Dermis microvascular lymphatic vessel endothelial cell (primary cell): ENCODE measurements at places on chromosomes 5 and 9. TPM values are rescaled to one million over a fixed set of nuclear protein-coding genes. Genes with fewer than 3 reads are reported as not detected.

GRCh38 chr9:113373676-113374392, 3.0 kb downstream of the HDHD3 start:
- DNase-seq: no peak

- DNase-seq: no peak
Measured at GRCh38 chr9:74762950-74763349, 124.8 kb downstream of the TRPM6 start.

DNA sequence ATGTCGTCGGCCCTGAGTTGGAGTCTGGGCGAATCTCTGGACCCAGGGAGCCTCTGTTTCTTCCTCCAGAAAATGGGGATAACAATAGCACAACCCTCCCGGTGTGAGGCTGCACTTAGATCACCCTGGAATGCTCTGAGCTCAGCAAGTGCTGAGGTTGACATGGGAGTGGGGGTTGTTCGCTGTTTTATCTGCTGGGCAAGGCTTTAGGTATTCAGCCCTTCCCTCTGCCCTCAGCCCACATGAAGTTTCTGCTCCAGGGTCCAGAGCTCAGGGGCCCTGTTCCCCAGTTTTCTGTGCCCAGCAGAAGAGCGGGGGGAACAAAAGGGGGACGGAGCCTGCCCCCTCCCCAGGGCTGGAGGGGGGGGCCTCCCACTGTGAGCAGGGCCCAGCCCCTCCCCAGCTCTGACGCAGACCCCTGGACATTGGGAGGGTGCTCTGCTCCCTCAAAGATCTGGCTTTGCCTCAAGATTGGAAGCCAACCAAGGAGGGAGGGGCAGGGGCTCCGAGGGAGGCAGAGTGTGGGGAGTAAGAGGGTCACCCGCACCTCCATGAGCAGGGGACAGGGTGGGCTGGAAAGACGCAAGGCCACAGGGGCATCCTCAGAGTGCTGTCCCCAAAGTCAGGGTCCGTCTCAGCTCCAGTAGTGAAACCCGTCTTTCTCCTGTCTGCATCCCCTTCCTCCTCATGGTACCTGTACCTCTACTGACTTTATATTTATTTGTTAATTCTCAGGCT, 215.6 kb downstream of the C9orf50 start:
- no peak for DNase-seq

DNA sequence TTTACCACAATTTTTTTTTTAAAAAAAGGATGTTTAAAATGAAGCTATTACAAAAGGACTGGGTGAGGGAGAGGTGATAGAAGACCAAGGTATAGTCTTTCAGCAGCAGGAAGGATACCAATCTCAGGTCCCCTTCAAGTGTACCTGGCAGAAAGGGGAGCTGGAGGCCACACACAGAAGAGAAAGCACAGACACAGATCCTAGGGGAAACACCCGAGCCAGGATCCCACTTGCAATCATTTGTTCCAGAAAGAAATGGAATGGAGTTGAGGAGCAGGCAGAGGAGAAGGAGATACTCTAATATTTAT, 5.6 kb downstream of the GNPDA1 start:
- no peak for DNase-seq

DNA sequence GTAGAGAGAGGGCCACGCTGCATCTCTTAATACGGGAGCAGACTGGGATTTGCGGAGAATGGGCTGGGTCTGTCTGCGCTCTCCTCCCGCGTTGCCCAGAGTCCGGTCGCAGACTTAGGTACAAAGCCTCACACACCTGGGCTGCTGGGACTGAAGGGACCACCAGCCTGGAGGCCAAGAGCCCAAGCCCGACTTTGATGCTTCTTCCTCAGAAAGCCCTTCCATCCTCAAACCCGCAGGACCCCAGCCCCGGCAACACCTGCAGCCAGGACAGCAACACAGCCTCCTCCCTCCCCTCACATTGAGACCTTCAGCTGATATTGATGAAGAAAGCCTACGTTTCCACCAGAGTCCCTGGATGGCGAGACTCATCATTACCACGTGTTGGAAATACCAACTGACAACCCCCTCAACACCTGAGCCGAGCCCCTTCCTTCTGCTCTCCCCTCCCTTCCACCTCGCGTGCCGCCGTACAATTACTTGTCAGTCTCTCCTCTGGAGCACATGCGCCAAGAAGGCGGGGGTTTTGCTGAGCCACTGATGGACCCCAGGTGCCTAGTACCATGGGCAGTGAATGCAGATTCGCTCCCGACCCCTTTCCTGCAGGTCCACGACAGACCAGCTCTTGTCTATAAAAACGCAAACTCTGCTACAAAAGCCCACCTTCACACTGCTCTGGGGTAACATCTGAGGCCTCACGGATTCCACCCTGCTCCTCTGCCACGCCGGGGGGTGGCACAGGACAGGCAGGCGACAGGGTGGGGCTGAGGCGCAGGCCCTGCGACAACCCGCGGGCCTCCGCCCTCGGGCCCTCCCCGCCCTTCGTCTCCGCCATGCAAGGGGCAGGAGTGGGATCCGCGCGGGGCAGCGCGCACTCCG, 841 bp downstream of the ASB6 start:
- no peak for DNase-seq

GRCh38 chr5:119390404-119390803, 34.6 kb downstream of the TNFAIP8 start:
- DNase-seq: no peak

DNA sequence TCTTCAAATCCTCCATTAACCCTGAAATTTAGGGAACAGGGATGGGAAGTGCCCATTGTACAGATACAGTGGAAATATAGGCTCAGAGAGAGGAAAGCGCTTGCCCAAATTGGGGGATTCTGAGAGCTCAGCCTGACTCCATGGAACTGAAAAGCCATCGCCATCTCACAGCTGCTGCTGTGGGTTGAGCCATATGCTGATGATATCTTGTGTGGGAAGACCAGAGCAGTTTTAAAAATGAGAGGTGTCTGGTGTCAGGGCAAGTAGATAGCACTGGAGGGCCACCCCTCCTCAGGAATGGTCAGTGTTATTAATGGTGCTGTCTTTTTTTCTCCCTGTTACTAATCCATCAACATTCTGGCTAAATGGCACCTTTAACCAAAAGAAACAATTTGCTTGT, 50.9 kb upstream of the C5orf58 start:
- DNase-seq: no peak

Gene LOX
- 52.9 and 75.7 TPM in 2 replicates for total RNA-seq

Gene FGFR4
- total RNA-seq: 2.4 and 4.2 TPM in 2 replicates

Gene ZNF454
- 0.26 and 0.63 TPM in 2 replicates for total RNA-seq

Gene PLPP1
- total RNA-seq: 181 and 391 TPM in 2 replicates

Gene OR13C2
- total RNA-seq: not detected in 2 replicates

Gene LPCAT1
- total RNA-seq: 18.7 and 26.3 TPM in 2 replicates

Gene FOXD4
- 0.13 TPM in 2 replicates for total RNA-seq
